Activated T-cell treated with anti-CD3 and anti-CD28 coated beads, Interleukin-2, amount 50 U/mL, for 48 hours (primary cell): ENCODE measurements at places on chromosomes 13 and 19.

DNA sequence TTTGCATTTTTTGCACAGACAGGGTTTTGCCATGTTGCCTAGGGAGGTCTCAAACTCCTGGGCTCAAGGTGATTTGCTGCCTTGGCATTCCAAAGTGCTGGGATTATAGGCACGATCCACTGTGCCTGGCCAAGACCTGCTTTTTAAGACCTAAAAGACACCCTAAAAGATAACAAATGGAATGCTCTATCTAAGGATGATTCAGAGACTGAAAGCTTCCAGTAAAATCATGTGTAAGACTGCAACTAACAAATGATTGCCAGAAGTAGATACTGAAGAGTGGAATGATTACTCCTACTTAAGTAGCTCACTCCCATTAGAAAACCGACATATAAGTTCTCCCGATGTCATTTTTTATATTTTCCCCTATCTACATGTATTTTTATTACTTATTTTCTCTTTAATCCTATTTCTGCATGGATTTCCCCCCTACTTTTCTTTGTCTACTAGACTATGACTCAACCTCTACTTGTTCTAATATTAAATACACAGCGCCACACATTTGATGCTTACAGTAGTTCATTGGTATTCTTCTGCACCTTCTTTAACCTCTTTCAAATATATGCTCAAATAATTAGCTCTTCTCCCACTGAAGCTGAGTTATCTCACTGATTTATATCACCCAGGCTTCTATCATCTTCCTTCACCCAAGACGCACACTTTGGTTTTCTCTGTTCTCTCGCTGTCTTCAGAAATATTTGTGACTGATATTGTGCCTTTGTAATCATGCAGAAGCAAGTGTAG lies 32.2 kb upstream of the KLF12 start:
- DNase-seq, result no peak

DNA sequence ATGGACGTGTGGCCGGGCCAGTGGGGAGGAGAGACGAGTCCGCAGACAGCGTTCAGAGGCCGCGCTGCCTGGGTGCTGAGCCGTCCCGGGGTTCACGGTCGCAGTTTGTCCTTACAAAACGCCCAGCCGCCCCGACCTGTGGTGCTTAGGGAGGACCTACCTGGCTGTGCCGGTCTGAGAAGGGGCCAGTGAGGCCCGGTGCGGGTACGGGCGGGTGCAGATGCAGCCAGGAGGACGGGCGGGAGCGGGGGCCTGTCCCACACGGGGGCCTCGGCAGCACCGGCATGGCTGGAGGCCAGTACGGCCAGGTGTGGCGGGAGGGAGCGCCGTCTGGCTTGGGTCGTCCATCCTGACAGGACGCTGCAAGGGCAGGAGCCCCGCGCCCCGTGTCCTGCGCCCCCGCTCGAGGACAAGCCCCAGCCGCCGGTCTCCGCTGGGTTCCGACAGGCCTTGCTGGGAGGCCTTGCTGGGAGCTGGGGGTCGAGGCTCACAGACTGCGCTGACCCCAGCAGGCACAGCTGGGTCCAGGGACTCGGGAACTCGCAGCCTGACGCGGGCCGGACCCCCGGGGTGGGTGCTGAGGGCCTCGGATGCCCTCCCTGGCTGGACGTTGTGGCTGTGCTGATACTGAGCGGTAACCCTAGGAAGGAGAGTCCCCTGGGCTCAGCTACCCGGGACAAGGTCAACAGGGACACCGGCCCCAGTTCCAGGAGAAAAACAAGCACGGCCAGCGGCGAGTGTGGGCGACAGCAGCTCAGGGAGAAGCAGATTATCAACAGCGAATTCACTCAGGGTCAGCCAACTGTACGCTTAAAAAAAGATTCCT lies 5.3 kb upstream of the PROZ start:
- DNase-seq, result peak; percentile 46

- no peak for DNase-seq
Measured at GRCh38 chr13:43094901-43095300, 71.5 kb downstream of the DNAJC15 start.

DNA sequence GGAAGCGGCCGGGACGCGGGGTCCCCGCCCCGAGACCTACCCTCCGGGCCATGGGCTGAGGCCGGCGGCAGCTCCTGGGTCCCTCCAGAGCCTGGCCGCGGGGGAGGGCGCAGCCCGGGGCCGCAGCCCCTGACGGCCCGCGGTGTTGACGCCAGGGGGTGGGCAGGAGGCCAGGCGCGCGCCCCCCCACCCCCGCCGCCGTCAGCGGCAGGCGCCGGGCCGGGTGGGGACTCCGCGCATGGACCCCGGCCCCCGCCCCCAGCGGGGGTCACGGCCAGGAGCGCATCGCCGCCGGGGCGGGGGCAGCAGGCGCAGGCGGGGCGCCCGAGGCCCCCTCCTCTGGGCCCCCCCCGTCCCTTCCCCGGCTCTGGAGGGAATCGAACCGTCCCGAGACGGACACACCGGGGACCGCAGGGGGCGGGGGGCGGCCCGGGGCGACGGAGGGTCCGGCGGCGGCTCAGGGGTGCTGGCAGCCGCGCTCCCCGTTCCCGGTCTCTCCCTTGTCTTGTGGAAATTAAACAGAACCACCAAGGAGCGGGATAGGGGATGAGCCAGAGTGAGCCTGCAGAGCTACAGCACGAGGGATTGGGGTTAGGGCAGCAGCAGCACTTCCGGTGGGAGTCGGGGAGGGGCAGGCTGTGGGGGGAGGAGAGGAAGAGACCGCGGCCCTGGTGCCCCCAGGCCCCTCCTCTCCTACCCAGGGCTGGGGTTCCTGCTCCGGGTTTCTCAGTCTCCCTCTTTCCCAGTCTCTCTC lies at the start of gene MEIS3:
Gene MEIS3 (minus strand): TSS at position 498 of the 754 bp plus-strand sequence. CDS start 446 bp downstream, at position 52.
- no peak for DNase-seq

DNA sequence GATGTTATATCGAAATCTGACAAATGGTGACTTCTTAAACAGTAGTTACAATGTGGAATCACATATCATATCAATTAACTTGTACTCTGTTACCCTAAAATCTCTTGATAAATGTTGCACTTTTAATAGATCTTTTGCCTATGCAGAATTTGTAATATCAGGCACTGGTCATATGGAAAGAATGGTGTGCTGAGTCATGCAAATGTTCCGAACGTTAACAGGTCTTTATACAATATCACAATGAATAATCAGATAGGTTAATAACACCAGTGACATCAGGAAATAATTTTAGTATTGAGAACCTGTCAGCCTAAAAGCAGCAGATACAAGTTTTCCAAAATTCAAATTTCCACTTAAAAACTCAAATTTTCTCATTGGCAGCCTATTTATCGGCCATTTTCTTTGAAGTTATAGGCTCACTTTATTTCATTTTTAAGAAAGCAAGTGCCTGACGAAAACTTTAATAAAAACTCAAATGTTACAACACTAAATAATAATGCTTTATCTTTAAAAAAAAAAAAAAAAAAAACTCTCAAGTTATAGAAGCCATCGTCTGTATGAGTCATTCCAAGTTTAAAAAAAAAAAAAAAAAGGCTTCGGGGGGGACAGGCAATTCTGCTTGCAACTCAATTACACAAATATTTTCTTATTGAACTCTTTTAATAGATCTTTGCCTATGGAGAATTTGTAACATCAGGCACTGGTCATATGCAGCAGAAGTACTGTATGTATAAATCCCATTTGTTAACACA lies 180.9 kb downstream of the DIAPH3 start:
- DNase-seq, result no peak

- DNase-seq, result no peak
Measured at GRCh38 chr19:16457195-16457953, 14.4 kb downstream of the EPS15L1 start.

- no peak for DNase-seq
Measured at GRCh38 chr19:55552206-55552605, 6.9 kb upstream of the SBK3 start.
